Fibroblast of lung (primary cell): ENCODE measurements at places on chromosomes 3 and 15. TPM values are rescaled to one million over a fixed set of nuclear protein-coding genes. Genes with fewer than 3 reads are reported as not detected.

DNA sequence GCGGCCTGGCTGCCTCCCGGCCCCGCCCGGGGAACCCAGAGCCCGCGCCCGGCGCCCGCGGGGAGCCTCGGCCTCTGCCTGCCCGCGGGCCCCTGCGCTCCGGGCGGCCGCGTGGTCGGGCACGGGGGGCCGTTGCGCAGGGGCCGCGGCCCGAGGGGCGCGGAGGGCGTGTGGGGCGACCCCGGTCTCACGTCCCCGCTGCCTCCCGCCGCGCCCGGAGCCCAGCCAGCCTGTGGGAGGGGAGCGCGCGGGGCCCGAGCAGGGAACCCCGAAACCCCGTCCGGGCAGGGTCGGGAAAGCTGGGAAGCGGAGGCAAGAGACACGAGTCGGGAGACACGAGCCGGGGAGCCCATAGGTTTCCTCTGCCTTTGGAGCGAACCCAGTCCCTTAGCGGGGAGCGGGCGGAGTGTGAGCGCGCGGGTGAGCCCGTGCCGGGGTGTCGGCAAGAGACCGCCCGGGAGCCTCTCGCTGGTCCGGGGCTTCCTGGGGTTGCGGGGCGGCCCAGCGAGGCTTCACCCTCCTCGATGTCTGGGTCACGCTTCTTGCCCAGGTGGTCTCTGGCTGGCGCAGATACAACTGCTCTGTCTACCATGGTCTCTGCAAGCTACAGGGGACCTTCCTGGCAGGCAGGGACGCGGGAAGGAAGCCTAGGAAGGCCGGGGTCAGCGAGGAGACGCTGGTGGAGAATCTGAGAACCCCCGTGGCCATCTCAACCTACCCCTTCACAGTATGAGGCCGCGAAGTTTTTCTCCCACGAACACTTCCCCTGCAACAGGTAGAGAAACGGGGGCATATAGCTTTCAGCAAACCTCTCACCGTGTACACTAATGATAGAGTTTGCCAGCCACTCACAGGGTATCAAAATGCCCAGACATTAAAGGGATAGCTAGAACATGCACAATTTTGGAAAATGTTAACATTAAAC lies 586 bp downstream of the LRRK1 start:
- peak overlapping the region; percentile 62 for H3K4me3 ChIP-seq
- peak; percentile 15 for DNase-seq
- no peak overlapping the region for H3K27ac ChIP-seq
- no peaks in the 10 kb centered on the region for H3K27me3 ChIP-seq
- H3K36me3 ChIP-seq = no peaks in the 10 kb centered on the region
- H3K4me1 ChIP-seq = no peaks in the 10 kb centered on the region

C15orf62 gene
- total RNA-seq = under 0.01 and 0.17 TPM in 2 replicates

DNA sequence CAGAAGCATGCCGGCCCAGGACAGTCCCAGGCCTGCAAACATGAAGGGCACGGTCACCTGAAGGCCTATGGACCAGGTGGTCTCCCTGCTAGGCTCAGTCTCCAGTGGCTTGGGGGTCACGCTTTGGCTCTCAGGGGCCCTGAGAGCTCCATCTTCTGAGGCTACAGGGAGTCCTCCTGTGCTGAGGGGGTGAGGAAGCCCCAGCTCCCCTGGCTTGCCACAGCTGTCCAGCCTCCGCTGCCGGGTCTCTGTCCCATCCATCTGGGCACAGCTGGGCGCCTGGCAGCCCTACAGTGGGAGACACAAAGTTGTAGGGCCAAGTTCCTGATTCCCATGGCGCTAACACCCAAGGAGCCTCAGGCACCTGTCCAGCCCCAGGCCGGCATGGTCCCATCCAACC lies 16.0 kb downstream of the SLC41A3 start:
- H3K4me3 ChIP-seq = no peak overlapping the region
- H3K4me1 ChIP-seq = no peaks in the 10 kb centered on the region
- H3K27ac ChIP-seq = no peak overlapping the region
- no peaks in the 10 kb centered on the region for H3K36me3 ChIP-seq

DNA sequence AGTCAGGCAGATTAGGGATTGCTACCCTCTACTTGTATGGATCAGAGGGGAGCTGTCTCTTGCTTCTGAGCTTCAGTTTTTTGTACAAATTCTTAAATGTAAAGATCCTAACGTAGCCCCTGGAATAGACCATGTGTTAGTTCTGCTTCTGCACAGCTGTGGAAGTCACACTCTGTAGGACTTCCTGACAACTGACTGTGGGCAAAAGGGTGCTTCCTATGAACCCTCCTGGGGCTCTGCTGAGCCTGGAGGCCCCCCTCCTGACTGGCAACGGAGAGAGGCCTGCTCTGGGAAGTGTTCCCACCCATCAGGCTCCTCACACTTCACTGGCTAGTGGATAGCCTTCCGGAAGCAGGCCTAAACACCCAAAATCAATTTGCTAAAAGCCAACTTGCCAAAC lies 131.0 kb downstream of the RPLP1 start:
- no peaks in the 10 kb centered on the region for H3K36me3 ChIP-seq
- H3K4me1 ChIP-seq = no peaks in the 10 kb centered on the region
- H3K4me3 ChIP-seq = no peak overlapping the region
- H3K27me3 ChIP-seq = no peaks in the 10 kb centered on the region
- no peak for DNase-seq
- H3K27ac ChIP-seq = no peak overlapping the region

DNA sequence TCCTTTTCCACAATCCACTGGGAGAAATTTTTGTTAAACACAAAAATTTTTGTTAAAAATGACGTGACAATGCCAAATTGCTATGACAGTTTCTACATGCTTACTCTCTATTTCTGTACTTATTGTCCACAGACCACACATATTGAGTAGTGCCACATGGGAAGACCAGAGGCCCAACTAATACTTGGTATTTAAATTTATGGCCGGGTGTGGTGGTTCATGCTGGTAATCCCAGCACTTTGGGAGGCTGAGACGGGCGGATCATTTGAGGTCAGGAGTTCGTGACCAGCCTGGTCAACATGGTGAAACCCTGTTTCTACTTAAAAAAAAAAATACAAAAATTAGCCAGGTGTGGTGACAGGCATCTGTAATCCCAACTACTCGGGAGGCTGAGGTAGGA lies 20.3 kb downstream of the ZBTB11 start:
- H3K27ac ChIP-seq = no peak overlapping the region
- peaks cover 1% of the 10 kb centered on the region for H3K36me3 ChIP-seq
- peaks cover 3% of the 10 kb centered on the region for H3K4me1 ChIP-seq
- H3K4me3 ChIP-seq = no peak overlapping the region

DNA sequence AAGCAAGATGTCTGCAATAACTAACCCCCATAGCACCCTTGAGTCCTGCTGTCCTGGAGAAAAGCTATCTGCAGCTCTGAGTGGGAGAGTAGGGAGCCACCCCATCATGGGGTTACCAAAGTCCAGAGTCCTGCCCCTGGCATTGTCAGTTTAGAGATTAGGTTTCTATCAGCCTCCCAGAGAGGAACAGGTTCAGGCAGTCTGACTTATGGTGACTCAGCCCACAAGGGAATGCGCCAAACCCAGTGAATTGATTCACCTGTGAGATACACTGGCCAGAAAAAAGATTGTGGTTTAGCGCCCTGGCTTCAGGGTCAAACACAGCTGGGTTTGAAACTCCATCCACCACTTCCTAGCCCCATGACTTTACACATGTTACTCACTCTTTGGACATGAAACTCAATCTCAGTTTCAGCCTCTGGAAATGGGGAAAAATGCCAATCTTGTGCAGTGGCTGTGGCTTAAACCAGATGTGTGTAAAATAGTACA lies 263.6 kb upstream of the HES1 start:
- no peak overlapping the region for H3K4me3 ChIP-seq
- peaks cover 4% of the 10 kb centered on the region for H3K27me3 ChIP-seq

DNA sequence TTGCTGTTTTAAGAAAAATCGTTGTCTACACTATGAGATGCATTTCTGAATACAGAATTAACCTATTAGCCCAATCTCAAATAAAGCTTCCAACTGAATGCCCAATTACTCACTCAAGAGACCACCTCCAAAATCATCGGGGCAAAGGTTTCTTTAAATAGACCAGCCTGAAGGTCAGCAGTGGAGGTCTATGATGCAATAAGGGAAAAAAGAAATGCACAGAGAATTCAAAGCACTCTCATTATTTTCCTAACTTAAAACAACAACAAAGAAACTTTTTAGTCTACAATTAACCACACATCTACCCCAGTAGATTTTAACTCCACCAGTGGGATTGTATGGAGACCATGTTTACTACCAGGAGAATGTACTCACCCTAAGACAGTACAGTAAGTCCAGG lies 657.7 kb upstream of the CCDC54 start:
- H3K36me3 ChIP-seq = no peaks in the 10 kb centered on the region
- no peaks in the 10 kb centered on the region for H3K4me1 ChIP-seq
- H3K27ac ChIP-seq = no peak overlapping the region
- H3K27me3 ChIP-seq = no peaks in the 10 kb centered on the region
- peak; percentile 2 for DNase-seq
- H3K4me3 ChIP-seq = no peak overlapping the region

GMNC gene
- total RNA-seq = under 0.01 and 0.50 TPM in 2 replicates

DNA sequence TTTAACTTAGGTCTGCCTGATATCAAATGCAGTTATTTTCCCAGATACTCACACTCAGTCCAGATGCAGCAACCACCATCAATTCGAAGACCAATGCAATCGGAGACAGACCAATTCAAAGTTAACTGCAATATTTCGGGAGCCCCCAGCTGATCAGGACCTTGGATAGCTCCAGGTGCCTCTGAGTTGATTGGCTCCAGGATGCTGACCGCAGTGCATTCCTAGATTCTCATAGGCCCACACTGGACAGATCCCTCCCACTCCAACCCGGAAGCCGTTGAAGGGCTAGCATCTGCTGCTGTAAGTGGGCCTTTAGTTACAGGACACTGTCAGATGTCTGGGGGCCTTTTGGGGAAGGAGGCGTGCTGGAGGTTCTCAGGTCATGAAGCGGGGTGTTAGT lies 89.5 kb upstream of the ATP2B2 start:
- peak; percentile 66 for DNase-seq
- H3K4me3 ChIP-seq = no peak overlapping the region
- no peaks in the 10 kb centered on the region for H3K27me3 ChIP-seq
- H3K36me3 ChIP-seq = no peaks in the 10 kb centered on the region
- no peak overlapping the region for H3K27ac ChIP-seq

ABHD2 gene
- total RNA-seq = 42.9 and 84.9 TPM in 2 replicates

HCLS1 gene
- total RNA-seq = 0.51 and 0.66 TPM in 2 replicates

GRCh38 chr15:100877551-100877950 lies 2.1 kb upstream of the ALDH1A3 start:
- no peak overlapping the region for H3K4me3 ChIP-seq
- no peaks in the 10 kb centered on the region for H3K36me3 ChIP-seq
- H3K27ac ChIP-seq = no peak overlapping the region

DVL3 gene
- 32.4 and 33.7 TPM in 2 replicates for total RNA-seq

DNA sequence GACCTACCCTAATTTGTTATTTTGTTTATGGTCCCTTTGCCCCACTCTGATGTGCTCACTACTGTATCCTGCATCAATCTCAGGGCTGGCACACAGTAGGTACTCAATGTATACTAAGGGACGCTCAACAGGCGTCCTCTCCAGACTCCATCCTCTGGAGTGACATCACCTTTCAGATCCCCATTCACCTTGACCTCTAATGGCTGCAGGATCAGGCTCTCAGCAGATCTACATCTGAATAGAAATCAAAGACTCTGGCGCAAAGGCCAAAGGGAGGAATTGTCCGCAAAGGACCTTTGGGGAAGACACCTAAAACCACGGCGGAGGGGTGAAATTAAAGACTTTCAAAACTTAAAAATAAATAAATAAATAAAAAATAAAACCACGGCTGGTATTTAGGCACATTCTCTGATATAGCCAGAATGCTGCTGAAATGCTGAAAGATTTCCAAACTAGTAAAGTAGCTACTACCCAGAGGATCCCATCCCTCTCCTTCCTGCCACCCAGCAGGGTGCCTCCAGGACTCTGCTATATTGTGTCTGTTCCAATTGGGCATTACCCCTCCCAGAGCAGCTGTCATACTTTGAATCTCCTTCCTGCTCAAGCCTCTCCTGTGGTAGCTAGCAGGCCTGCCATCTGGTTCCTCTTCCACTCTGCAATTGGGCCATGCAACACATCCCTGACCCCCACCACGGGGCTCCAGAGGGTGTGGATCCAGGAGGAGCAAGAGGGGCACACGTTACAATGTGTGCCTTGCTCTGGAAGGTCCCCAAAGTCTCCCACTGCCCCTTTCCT lies 6.1 kb downstream of the SHF start:
- no peaks in the 10 kb centered on the region for H3K4me1 ChIP-seq
- H3K36me3 ChIP-seq = no peaks in the 10 kb centered on the region
- H3K27me3 ChIP-seq = peaks cover 4% of the 10 kb centered on the region
- H3K4me3 ChIP-seq = no peak overlapping the region

SLC22A13 gene
- 0.26 and 0.33 TPM in 2 replicates for total RNA-seq

GRCh38 chr15:77549576-77550288 lies 83.0 kb downstream of the LINGO1 start:
- peaks cover 8% of the 10 kb centered on the region for H3K4me1 ChIP-seq
- H3K36me3 ChIP-seq = no peaks in the 10 kb centered on the region
- H3K27me3 ChIP-seq = no peaks in the 10 kb centered on the region
- H3K4me3 ChIP-seq = no peak overlapping the region
- DNase-seq = no peak

GRCh38 chr3:45487508-45487907 lies 99.1 kb downstream of the LARS2 start:
- H3K27me3 ChIP-seq = no peaks in the 10 kb centered on the region
- H3K36me3 ChIP-seq = peaks cover 2% of the 10 kb centered on the region
- no peaks in the 10 kb centered on the region for H3K4me1 ChIP-seq
- no peak overlapping the region for H3K27ac ChIP-seq
- no peak for DNase-seq

GRCh38 chr15:67389975-67390374 lies 131.0 kb upstream of the C15orf61 start:
- H3K27me3 ChIP-seq = no peaks in the 10 kb centered on the region
- no peaks in the 10 kb centered on the region for H3K4me1 ChIP-seq
- no peak for DNase-seq
- H3K4me3 ChIP-seq = no peak overlapping the region

EPHB3 gene
- total RNA-seq = 3.9 and 7.6 TPM in 2 replicates

ATP8B4 gene
- 7.4 and 19.5 TPM in 2 replicates for total RNA-seq

DNA sequence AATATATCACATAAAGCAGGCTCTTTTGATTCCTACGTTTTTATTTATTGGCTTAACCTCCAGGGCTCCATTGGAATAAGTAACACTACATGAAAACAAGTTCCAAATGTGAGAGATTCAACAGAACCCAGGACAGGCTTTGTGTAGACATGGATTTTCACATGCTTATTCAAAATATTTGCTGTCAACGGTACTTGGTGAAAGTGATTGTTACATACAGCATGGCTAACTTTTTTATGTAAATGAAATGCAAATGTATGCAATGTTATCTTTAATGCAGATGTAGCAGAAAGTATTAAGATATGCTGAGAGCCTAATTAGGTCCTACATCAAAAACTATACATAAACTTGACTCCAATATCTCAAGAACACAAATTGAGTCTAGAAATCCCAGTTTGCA lies 212.0 kb downstream of the RORA start:
- H3K4me1 ChIP-seq = no peaks in the 10 kb centered on the region
- no peaks in the 10 kb centered on the region for H3K27me3 ChIP-seq
- H3K4me3 ChIP-seq = no peak overlapping the region
- DNase-seq = no peak
- no peaks in the 10 kb centered on the region for H3K36me3 ChIP-seq
- no peak overlapping the region for H3K27ac ChIP-seq

DNA sequence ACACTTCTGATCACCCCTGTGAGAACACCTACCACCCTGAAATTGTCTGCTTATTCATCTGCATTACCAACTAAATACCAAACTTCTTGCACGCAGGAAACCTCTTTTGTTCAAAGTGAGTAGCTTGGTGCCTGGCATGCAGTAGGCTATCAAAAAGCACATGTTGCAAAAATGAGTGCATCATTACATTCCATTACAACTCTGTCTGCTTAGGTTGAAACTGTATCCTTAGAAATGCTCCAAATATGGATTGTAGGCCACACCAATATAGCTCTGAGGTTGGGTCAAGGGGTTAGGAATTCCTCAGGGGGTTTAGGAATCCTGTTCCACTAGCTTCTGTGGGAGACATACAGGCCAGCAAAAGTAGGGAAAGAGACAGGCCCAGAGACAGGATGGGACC lies 107.2 kb downstream of the THRB start:
- no peak overlapping the region for H3K27ac ChIP-seq
- H3K27me3 ChIP-seq = no peaks in the 10 kb centered on the region
- no peaks in the 10 kb centered on the region for H3K36me3 ChIP-seq
- DNase-seq = peak; percentile 9
- H3K4me1 ChIP-seq = no peaks in the 10 kb centered on the region
